ENCODE measurements at places on chromosomes 12 and 14. TPM values are rescaled to one million over a fixed set of nuclear protein-coding genes. Genes with fewer than 3 reads are reported as not detected.

The RAPGEF3 gene
- 47.8 TPM for total RNA-seq

The BRF1 gene
- 15.3 TPM for total RNA-seq

The OR6C65 gene
- not detected for total RNA-seq

The C12orf75 gene
- total RNA-seq: 1.9 TPM

The DCN gene
- total RNA-seq: 617 TPM

DNA sequence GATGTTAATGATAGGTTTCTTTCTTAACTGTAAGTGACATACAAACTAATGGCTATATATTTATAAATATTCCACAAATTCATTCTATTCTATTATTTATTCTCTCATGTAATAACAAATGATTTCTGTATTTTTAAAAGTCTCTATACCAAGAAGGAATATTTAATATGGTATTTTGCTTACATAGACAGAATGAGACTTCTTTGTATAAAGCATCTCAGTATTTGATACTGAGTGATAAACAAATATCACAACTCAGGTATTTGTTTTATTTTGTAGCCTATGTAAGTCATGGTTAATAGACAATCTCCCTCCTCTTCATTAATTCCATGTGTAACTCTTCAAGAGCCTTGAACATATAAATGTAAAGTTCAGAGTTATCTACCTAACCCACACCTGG, 18.0 kb downstream of the ATL1 start:
- H3K27ac ChIP-seq: no peak overlapping the region
- no peaks in the 10 kb centered on the region for H3K36me3 ChIP-seq
- H3K27me3 ChIP-seq: no peaks in the 10 kb centered on the region
- no peaks in the 10 kb centered on the region for H3K4me1 ChIP-seq
- H3K4me3 ChIP-seq: no peak overlapping the region

DNA sequence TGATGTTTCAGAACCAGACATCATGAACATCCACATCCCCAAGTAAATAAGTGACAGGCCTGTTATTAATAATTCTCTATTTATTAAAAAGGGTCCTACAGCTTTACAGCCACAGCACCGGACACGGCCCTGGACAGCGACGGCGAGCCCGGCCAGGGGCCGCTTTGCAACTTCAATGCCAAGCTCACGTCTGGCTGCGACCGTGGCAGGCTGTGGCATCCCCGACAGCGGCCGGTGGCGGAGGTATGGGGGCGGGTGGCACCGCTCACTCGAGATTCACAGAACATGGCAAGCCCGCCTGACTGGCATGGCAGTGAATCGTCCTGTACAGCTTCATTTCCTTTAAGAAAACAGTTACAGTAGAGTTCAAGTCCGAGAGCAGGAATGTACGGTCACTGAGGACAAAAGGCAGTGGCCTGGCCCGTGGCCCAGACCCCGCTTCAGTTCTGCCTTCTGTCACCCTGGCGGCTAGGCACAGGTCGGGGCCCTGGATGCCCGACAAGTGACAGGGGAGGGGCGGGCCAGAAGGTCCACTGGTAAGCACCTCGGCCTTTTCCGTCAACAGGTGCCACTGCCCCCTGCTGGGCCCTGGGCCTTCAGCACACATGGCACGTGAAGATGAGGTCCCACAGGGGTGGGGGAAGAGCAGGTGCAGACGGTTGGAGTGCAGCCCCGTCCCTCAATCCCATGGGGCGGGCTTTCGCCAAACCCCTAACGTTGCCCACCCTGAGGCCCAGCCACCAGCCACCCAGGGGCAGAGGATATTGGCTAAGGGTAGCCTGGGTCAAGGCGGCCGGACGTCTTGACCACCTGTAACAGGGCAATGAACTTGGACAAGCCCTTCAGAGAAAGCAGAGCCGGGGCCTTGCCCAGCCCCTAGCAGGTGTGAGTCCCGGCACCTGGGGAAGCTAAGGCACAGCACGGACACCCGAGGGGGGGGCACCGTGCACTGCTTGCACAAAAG, 30.3 kb downstream of the HIP1R start:
- H3K27me3 ChIP-seq: no peaks in the 10 kb centered on the region
- peaks cover 85% of the 10 kb centered on the region for H3K4me1 ChIP-seq
- H3K4me3 ChIP-seq: no peak overlapping the region
- peaks cover 13% of the 10 kb centered on the region for H3K36me3 ChIP-seq
- DNase-seq: peak; percentile 69

- DNase-seq: no peak
- no peaks in the 10 kb centered on the region for H3K4me1 ChIP-seq
- no peak overlapping the region for H3K4me3 ChIP-seq
- H3K36me3 ChIP-seq: no peaks in the 10 kb centered on the region
Observed at GRCh38 chr12:104571328-104571727, 114.6 kb downstream of the CHST11 start.

GRCh38 chr12:119578112-119578511, 15.5 kb upstream of the TMEM233 start:
- no peaks in the 10 kb centered on the region for H3K4me1 ChIP-seq
- no peak for DNase-seq

DNA sequence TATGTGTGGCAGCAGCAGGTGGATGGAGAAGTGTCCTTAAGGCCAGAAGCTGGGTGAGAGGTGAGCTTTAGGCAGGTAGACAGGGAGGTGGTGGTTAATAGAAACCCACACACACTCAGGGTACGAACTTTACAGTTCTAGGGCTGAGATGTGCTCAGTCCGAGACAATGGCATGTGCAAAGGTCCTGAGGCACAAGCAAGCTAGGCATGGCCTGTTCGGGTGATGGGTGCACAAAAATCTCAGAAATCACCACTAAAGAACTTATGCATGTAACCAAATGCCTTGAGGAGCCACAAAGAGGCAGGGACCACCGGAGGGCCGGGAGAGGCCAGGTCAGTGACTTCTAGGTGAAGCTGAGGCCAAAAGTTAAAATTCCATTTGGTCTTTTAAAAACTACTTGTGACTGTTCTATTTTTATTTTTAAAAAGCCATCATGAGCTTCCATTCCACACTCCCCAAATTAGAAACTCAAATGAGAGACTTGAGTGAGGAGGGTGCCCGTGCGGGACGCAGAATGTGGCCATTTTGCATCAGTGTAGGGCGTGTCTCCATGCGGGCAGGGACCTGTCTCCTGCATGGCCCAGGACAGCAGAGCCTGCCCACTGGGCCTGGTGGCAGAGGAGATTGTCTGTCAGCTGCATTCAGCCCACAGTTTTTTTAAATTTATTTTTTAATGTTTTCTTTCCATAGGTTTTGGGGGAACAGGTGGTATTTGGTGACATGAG, 4.0 kb downstream of the RFLNA start:
- DNase-seq: no peak
- no peak overlapping the region for H3K4me3 ChIP-seq
- peaks cover 18% of the 10 kb centered on the region for H3K4me1 ChIP-seq
- no peak overlapping the region for H3K27ac ChIP-seq
- no peaks in the 10 kb centered on the region for H3K36me3 ChIP-seq
- H3K27me3 ChIP-seq: peaks cover 32% of the 10 kb centered on the region

- no peak overlapping the region for H3K4me3 ChIP-seq
- DNase-seq: peak; percentile 17
- H3K27me3 ChIP-seq: no peaks in the 10 kb centered on the region
Observed at GRCh38 chr14:104739546-104740516, 13.1 kb upstream of the SIVA1 start.

Data from heart left ventricle (tissue), 16 donors.